Left kidney (tissue), 8 donors: ENCODE measurements at places on chromosomes 16 and 17. TPM values are rescaled to one million over a fixed set of nuclear protein-coding genes. Genes with fewer than 3 reads are reported as not detected.

GRCh38 chr17:62588109-62588508 lies 39.4 kb upstream of the MRC2 start:
- DNase-seq = no peak

DNA sequence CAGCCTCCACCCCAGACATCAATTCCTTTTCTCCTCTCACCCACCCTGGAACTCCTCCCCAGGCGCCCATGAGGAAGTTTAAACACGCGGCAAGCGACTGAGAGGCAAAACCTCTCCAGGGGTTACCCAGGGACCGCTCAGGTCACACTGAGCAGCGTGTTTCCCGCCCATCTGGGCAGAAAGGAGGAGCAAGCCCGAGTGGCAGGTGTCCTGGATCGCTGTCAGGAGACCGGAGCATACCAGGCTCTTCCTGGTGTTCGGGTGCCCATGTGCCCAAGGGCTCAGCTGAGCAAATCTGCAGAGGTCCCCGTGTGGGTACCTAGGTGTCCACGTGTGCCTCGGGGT lies 491 bp downstream of the SLC25A19 start:
- no peak for DNase-seq

DNA sequence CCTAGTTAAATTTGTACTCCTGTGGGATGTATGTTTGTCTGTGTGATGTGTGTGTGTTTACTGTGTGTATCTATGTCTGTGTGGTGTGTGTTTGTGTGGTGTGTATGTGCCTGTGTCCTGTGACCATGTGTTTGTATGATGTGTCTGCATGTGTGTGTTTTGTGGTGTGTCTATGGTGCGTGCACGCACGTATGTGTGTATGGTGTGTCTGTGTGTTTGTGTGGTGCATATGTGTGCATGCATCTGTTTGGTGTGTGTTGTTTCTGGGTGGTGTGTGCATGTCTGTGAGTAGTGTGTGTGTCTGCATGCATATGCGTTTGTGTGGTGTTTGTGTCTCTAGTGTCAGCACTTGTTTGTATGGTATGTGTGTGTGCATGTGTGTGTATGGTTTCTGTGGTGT lies 174.2 kb upstream of the RBFOX1 start:
- no peak for DNase-seq

DNA sequence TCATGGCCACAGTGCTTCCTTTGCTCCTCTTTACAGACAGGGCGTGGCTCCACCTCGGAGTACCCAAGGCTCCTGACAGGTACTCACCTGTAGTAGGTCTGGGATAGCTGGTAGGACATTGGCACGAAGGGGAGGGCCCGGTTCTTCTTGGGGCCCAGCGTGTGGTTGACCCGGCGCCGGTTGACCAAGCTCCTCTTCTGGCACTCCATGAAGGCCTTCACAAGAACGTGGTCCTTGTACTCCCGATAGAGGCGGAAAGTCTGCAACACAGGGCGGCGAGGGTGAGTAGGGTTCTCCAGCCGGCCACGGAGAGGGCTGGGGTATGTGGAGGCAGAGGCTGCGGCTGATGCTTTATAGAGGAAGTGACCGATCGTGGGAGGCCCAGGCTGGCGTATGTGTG lies 69.7 kb downstream of the IL21R start:
- no peak for DNase-seq

DNA sequence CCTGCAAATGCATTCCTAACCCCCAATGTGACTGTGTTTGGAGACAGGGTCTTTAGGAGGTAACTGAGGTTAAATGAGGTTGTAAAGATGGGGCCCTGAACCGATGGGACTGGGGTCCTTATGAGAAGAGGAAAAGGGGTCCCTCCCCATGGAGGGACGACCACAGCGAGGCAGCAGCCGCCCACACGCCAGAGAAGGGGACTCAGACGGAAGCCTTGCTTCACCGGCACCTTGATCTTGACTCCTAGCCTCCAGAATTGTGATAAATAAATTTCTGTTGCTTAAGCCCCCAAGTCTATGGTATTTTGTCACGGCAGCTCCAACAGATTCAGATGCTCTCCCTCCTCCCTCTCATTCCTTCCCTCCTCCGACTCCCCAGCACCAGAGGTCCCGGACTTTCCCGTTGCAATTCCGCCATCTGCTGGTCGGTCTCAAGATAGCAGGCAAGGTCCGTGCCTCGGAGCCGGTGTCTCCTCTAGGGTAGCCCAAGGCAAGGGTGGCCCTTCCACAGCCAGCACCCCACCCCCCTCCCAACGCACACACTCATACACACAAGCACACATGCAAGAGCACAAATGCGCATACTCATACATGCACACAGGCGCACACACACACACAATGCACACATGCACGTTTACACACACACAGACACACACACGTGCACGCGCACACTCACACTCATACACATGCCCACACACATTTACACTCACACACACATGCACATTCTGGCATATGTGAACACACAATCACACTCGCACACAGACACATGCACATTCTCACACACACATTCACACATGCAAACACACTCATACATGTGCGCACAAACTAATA lies 23.1 kb upstream of the C16orf78 start:
- DNase-seq = peak; percentile 24

Gene NPIPB13
- polyA plus RNA-seq = 27.9 TPM

GRCh38 chr17:37555386-37555785 lies 53.8 kb downstream of the SYNRG start:
- no peak for DNase-seq

Gene EVI2A
- 1.8 TPM for polyA plus RNA-seq

Gene KDM8
- polyA plus RNA-seq = 10.6 TPM

DNA sequence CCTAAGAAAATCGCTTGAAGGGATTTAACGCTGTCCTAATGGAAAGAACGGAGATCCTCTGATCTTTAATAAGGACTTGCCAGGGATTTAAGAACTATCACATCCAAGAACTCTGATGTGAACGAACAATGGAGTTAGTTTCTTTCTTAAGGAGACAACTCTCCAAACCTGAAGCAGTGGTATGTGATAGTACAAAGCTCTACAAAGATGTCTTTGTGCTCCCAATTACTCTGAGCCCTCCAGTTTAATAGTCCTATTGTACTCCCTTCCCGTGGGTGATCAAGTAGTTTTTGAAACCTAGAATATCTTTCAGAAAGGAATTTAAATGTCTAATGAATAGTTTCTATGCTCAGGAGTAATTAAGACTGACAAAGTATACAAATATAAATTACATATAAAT lies 123.8 kb downstream of the FTO start:
- no peak for DNase-seq

GRCh38 chr17:1753767-1754429 lies 8.0 kb upstream of the SERPINF1 start:
- no peak for DNase-seq

DNA sequence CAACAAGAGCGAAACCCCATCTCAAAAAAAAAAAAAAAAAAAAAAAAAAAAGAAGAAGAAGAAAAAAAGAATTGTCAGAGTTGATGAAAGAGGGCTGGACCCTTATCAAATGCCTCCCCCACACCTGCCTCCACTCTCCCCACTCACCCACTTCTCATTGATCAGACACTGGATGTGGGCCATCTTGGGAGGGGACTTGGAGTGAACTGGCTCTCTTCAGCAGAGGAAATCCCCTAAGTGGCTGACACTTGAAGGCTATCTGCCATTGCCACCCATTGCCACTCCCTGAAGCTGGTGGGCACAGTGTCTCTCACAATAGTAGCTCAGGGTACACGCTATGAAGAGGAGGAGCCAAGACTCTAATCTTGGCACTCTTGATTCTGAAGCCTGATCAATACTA lies 1.6 kb downstream of the ITGA2B start:
- no peak for DNase-seq

GRCh38 chr16:21987498-21987897 lies 13.4 kb downstream of the PDZD9 start:
- no peak for DNase-seq

Gene VPS4A
- polyA plus RNA-seq = 52.9 TPM

Gene SLX1A
- polyA plus RNA-seq = 30.7 TPM
